Stimulated activated CD8-positive, alpha-beta memory T cell treated with anti-CD3 and anti-CD28 coated beads, Interleukin-15, amount 100 ng/mL, for 1 hour (primary cell): ENCODE measurements at places on chromosomes 16 and 17.

DNA sequence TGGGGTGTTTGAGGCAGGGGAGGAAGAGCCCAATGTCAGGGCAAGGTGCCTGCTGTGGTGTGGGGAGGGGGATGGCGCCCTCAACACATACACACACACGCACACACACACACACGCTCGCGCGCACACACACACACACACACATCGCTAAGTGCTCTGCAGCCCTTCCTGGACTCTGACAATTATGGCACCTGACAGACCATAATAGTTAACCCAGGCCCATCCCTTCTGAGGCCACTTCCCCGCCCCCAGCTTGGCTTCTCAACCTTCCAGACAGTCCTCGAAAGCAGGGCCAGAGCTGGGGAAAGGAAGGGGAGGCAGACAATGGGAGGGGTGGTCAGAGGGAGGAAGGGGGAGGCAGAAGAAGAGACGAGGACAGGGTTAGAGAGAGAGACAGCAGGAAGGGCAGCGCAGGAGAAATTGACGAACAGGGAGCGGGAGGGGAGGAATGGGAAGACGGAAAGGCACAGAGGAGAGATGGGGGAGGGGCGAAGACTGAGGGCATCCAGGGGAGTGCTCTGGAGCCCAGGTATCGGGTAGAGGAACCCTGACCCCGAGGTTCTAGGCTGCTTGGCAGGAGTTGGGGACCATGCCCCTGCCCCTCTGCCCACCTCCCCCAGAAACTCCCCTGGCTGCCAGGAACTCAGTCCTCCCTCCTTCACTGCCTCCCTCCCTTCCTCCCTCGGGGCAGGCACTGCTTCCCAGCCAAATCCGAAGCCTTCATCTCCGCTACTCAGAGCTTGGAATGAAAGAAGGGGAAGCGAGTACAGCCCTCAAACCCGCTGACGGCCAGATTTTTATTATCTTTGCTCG is 4.0 kb downstream of the SRCIN1 start:
- DNase-seq = no peak

- no peak for DNase-seq
Measured at GRCh38 chr17:10792151-10792550, 11.7 kb downstream of the TMEM238L start.

DNA sequence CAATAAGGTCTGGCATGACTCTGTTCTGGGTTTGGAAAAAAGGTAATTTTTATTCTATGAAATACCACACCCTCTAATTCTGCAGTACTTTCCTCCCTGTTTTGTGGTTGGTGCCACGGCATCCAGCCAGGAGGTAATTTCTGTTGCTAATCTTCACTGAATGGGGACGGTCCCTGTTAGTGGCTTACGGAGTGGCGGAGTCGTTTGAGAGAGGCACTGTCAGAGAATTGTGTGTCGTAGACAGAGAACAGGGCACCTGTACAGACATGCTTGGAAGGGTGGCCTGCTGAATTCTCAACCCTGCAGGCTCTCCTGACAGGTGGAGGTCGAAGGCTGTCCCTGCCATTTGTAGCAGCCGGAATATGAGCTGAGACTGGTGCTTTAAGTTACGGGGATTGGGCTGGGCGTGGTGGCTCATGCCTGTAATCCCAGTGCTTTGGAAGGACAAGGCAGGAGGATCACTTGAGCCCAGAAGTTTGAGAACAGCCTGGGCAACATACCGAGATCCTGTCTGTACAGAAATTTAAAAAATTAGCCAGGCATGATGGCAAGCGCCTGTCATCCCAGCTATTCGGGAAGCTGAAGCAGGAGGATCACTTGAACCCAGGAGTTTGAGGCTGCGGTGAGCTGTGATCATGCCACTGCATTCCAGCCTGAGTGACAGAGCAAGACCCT is 33.2 kb downstream of the EEF2K start:
- DNase-seq = no peak

DNA sequence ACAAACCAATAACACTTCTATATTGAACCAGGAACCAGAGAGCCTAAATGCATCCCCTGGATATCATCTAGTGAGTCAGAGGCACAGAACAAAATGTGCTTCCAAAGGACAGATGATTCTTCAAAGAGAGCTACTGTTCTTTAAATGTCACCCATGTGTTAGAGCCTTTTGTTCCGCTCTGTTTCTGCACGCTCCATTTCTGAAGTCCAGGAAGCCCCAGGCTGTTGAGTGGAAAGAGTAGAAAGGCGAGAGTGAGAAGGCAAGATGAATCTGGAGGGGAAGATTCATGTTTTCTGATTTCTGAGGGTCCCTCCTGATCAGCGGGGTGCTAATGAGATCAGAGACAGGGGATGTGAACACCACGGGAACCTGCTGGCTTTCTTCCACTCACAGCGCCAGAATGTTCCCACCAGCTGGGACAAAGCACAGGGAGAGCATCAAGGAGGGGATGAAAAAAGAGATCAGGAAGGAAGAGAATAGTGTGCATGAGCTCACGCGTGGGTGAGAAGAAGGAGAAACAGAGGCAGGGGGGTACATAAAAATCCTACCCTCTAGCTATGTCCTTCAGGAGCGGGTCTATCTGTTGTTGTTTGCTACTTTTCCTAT is 559.9 kb upstream of the HSBP1 start:
- no peak for DNase-seq

DNA sequence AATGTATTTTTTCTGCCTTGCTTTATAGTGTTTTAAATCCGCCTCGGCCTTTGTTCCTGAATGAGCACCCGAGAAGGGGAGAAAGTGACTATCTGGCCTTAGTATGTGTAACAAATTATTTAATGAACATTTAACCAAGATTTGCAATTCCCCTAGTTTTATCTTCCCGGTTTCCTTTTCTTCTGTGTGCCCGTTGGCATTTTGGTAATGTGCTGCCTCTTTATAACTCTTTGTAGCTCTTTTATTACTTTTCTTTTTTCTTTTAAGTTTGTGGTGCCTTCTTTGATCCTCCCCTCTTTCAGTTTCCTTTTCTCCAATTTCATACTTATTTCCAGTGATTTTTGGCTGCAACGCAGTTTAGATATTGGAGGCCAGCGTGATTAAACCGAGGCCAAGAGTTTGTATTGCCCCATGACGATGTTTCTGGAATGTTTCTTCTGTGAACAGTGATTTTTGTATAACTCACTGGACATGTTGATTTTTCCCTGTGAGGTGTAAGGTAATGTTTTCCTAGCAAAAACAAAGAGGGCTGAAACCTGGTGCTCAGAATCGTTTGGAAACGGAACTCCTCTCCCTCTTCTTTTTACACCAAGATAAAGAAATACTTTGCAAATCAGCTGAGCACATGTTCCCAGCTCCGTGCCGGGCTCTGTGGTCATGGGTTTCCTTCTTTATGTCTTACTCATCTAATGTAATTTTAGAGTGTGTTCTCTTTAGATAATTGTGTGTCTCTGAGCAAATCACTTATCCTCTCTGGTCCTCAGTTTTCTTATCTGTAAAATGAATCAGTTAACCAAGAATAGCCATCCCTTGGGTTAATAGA is 344.3 kb downstream of the WWOX start:
- no peak for DNase-seq

- DNase-seq = no peak
Measured at GRCh38 chr17:69056179-69056823, 4.4 kb downstream of the ABCA9 start.

DNA sequence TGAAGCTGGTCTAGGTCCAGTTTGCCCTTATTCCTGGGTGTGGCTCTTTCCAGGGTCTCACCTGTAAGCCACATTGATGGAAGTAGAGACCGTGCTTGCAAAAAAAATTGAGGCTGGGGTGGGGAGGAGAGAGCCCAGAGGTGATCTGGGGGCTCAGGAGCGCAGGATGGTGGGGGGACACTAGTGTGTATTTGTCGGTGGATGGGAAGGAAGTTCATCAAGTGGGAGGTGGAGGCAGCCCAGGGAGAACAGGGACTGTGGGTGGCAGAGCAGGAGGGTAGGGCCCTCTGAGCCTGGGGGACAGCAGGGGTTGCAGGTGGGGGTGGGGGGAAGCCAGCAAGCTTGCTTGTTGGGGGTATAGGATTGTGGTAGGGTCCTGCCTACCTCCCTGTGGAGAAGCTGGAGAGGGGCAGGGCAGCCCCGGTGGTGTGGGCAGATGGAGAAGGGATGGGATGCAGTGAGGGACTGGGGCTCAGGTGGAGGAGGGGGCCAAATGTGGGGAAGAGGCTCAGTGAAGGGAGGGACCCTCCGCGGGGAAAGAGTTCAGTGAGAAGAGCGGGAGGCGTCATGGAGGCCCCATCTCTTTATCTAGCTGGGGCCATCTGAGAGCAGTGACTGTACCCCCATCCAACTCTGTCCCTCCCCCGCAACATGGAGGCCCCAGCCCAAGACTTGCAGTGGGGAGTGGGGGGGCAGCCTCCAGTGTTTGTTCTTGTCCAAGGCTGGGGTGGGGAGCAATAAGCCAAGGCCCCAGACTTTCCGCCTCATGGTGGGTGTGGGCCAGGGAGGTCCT is 17.2 kb upstream of the TMEM92 start:
- no peak for DNase-seq
